ENCODE measurements at places on chromosomes 2 and 18. TPM values are rescaled to one million over a fixed set of nuclear protein-coding genes. Genes with fewer than 3 reads are reported as not detected.

- H3K4me3 ChIP-seq, result no peak overlapping the region
- H3K4me1 ChIP-seq, result no peaks in the 10 kb centered on the region
- H3K27ac ChIP-seq, result no peak overlapping the region
- DNase-seq, result no peak
Measured at GRCh38 chr2:21363364-21363763, 239.6 kb downstream of the TDRD15 start.

DNA sequence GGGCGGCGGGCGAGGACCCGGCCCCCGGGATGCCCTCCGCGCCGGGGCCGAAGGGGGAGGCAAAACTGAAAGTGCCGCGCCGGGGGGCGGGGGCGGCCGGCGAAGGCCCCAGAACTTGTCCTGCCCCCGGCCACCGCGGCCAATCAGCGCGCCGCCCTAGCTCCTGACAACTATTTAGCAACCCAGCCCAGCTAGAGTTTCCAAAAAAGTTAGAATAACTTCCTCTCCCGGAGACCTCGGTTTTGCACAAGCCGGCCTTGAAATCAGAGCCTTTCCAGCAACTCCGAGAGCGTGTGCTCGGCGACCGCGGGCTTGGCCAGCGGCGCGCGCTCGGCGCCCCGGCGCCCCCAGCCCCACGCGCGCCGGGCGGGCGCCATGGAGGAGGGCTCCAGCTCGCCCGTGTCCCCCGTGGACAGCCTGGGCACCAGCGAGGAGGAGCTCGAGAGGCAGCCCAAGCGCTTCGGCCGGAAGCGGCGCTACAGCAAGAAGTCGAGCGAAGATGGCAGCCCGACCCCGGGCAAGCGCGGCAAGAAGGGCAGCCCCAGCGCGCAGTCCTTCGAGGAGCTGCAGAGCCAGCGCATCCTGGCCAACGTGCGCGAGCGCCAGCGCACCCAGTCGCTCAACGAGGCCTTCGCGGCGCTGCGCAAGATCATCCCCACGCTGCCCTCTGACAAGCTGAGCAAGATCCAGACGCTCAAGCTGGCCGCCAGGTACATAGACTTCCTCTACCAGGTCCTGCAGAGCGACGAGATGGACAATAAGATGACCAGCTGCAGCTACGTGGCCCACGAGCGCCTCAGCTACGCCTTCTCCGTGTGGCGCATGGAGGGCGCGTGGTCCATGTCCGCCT, at the start of gene TWIST2:
Gene TWIST2 (plus strand): TSS at position 245 of the 850 bp plus-strand sequence. CDS start 131 bp downstream, at position 376.
- H3K36me3 ChIP-seq, result no peaks in the 10 kb centered on the region
- no peaks in the 10 kb centered on the region for H3K4me1 ChIP-seq
- no peak within 1 kb of the TSS for H3K4me3 ChIP-seq
- H3K27ac ChIP-seq, result no peak within 1 kb of the TSS

GRCh38 chr2:134600208-134600607, 118.6 kb downstream of the TMEM163 start:
- no peaks in the 10 kb centered on the region for H3K4me1 ChIP-seq
- H3K27ac ChIP-seq, result no peak overlapping the region

GRCh38 chr2:208097313-208097712, 27.0 kb downstream of the CRYGD start:
- no peak overlapping the region for H3K27ac ChIP-seq
- no peaks in the 10 kb centered on the region for H3K36me3 ChIP-seq
- no peak overlapping the region for H3K4me3 ChIP-seq
- peaks cover 20% of the 10 kb centered on the region for H3K4me1 ChIP-seq
- no peak for DNase-seq

GRCh38 chr2:128313091-128313836, 5.4 kb downstream of the HS6ST1 start:
- no peak for DNase-seq
- no peak overlapping the region for H3K27ac ChIP-seq
- no peak overlapping the region for H3K4me3 ChIP-seq
- no peaks in the 10 kb centered on the region for H3K36me3 ChIP-seq

WIPF1 gene
- total RNA-seq, result 446 TPM

TFPI gene
- total RNA-seq, result 0.11 TPM
